ENCODE measurements at places on chromosomes 5 and 9. TPM values are rescaled to one million over a fixed set of nuclear protein-coding genes. Genes with fewer than 3 reads are reported as not detected.

DNA sequence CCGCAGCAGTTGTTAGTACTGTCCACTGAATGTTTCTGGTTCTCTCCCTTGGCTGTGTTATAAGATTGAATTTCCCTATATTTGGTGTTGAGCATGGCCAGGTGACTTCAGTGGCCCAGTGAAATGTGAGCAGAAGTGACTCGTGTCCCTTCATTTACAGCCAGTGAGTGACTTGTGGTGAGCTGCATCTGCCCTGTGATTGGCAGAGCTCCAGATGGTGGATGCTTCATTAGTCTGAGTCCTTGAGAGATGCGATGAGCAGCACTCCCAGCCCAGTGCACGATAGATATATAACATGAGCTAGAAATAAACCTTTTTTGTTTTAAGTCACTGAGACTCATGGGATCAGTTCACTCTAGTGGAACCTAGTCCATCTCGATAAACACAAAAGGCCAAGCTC lies 19.3 kb downstream of the PCSK5 start:
- no peak overlapping the region for H3K4me3 ChIP-seq
- no peaks in the 10 kb centered on the region for H3K36me3 ChIP-seq
- H3K27me3 ChIP-seq, result no peaks in the 10 kb centered on the region
- DNase-seq, result peak; percentile 4
- no peaks in the 10 kb centered on the region for H3K4me1 ChIP-seq
- H3K27ac ChIP-seq, result no peak overlapping the region

GRCh38 chr5:24747327-24747726 lies 102.5 kb upstream of the CDH10 start:
- no peak for DNase-seq
- no peaks in the 10 kb centered on the region for H3K27me3 ChIP-seq
- no peak overlapping the region for H3K4me3 ChIP-seq
- H3K27ac ChIP-seq, result no peak overlapping the region
- H3K4me1 ChIP-seq, result no peaks in the 10 kb centered on the region

DNA sequence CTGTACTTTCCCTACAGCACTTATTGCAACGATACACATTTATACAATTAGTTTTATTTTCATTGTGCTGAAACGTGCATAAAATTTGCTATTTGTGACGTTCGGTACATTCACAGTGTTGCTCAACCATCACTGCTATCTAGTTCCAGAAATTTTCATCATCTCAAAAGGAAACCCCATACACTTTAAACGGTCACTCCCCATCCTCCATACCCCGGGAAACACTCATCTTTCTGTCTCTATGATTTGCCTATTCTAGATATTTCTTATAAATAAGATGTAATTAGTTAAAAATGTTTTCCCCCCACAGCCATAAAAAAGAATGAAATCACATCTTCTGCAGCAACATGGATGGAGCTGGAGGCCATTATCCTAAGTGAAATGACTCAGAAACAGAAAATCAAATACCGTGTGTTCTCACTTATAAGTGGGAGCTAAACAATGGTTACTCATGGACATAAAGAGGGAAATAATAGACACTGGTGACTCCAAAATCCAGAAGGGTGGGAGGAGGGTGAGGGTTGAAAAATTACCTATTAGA lies 40.2 kb upstream of the TEX48 start:
- H3K4me3 ChIP-seq, result no peak overlapping the region
- H3K27ac ChIP-seq, result no peak overlapping the region
- H3K36me3 ChIP-seq, result no peaks in the 10 kb centered on the region
- H3K4me1 ChIP-seq, result peaks cover 16% of the 10 kb centered on the region
- H3K27me3 ChIP-seq, result no peaks in the 10 kb centered on the region

DNA sequence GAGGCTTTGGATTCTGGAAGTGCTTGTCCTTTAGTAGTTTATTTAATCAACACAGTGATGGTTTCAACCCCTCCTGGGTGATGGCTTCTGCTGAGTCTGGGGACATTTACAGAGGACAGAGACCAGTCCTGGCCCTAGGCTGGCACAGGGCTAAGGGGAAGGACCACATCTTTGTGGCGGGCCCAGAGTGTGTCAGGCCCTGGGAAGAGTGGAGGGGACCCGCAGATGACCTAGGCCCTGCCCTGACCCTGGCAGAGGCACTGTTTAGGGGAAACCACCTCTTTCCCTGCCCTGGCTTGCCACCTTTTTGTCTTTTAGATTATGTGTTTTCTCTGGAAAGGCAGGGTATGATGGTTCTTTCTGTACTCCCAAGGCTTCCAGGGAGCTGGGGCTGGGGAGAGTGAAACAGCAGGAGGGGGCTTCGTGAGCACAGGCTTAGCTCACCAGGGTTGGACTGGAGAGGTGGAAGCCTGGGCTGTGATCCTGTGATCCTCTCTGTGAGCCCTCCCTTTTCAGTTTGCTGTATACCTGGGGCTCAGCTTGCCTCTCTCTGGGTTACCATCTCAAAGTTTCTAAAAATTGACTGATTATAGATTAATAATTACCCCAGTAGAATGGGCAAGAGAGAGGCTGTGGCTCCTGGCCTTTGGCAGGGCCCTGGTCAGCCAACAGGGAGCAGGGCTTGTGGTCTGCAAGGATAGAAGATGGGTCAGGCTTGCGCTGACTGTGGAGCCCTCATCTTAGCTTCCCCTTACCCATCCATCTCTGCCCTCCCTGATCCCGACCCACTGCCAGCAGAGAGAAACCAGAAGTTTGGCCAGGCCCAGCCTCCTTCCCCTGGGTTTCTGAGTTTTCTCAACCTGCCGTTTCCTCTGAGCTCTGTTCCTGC lies 1.7 kb upstream of the SYNPO start:
- H3K27me3 ChIP-seq, result no peaks in the 10 kb centered on the region
- H3K36me3 ChIP-seq, result no peaks in the 10 kb centered on the region
- H3K4me1 ChIP-seq, result peaks cover 77% of the 10 kb centered on the region
- DNase-seq, result no peak
- peak overlapping the region; percentile 99 for H3K27ac ChIP-seq

DNA sequence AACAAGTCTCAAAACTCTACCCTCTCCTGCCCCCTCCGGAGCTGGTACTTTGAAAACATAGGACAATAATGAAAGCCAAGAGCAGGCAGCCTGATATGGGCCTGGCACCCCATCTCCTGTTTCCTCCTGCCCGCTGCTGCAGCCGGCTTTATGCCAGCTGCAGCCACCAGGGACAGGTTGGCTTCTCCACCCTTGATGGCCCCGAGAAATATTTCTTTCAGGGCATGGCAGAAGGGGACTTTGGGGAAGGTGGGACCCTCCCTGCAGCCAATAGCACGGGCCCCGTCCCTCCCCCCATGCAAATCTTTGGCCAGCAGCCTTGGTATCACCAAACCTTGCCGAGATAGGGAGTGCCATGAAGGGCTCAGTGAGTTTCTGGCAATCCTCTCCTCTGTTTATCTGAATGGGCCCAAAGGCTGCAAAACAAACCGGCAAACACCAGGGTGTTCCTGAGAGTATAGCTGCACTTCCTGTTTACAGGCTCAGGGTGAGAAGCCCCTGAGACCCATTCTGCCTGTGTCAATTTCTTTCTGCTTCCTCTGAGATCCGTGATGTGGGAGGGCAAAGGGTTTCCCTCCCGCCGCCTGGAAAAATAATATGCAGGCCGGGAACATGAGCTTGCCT lies 73.4 kb upstream of the BOD1 start:
- H3K36me3 ChIP-seq, result no peaks in the 10 kb centered on the region
- no peaks in the 10 kb centered on the region for H3K27me3 ChIP-seq
- DNase-seq, result no peak
- no peak overlapping the region for H3K27ac ChIP-seq
- H3K4me1 ChIP-seq, result no peaks in the 10 kb centered on the region

DNA sequence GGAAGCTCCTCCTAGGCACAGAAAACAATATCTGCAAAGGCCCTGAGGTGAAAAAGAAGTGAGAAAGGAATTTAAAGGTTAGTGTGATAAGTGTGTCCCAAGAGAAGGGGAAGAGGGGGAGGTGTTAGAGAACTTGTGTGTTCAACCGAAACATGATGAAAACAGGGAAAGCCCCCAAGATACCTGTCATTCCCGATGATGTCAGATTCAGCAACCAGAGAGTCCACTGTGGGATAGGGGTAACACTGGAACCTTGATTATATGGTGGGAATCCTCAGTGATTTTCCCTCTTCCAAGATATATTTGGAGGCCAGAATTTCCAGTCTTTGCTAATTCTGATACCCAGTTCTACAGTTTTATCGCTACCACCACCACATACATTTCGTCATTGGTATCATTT lies 15.5 kb upstream of the BNC2 start:
- H3K36me3 ChIP-seq, result no peaks in the 10 kb centered on the region
- H3K27ac ChIP-seq, result no peak overlapping the region
- H3K4me1 ChIP-seq, result no peaks in the 10 kb centered on the region

DNA sequence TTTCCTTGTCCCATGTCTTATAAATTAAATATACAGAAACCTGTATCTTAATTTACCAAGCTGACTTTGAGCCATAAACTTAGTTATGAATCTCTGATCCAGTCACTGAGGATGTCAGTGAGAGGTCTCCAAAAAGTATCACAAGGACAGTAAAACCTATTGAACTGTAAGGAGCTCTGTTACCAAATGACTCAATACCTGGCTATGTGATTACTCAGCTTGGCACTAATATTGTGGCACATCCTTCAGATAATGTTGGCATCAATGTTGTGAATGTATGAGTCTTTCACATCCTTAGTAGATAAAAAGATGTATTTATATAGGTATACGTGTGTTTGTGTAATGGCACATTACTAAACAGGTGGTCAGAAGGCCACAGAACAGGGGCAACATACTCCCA lies 18.0 kb upstream of the CAPSL start:
- no peaks in the 10 kb centered on the region for H3K4me1 ChIP-seq
- no peaks in the 10 kb centered on the region for H3K27me3 ChIP-seq
- no peak for DNase-seq
- H3K27ac ChIP-seq, result no peak overlapping the region

GRCh38 chr9:119053070-119053469 lies 316.2 kb downstream of the BRINP1 start:
- no peak for DNase-seq
- no peaks in the 10 kb centered on the region for H3K36me3 ChIP-seq
- H3K27ac ChIP-seq, result no peak overlapping the region
- H3K4me1 ChIP-seq, result no peaks in the 10 kb centered on the region

DNA sequence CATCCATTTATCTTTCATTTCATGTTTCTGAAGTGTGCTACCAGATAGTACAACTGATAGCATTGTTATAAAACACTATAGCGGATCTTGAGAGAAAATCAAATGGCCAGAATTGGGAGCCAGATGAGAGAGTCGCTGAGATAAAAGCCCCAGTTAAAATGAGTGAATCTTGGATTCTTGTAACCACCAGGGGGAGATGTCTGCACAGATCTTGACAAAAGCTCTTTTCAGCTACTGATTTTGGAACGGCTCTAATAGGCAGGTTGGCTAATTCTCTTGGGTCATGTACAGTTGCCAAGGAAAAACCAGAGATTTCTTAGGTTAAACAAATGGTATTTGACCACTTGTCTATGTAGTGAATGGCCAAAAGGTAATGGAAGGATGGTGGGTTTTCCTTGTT lies 21.7 kb downstream of the F2RL2 start:
- H3K27ac ChIP-seq, result no peak overlapping the region
- peak; percentile 46 for DNase-seq
- no peaks in the 10 kb centered on the region for H3K36me3 ChIP-seq
- no peak overlapping the region for H3K4me3 ChIP-seq
- no peaks in the 10 kb centered on the region for H3K27me3 ChIP-seq

DNA sequence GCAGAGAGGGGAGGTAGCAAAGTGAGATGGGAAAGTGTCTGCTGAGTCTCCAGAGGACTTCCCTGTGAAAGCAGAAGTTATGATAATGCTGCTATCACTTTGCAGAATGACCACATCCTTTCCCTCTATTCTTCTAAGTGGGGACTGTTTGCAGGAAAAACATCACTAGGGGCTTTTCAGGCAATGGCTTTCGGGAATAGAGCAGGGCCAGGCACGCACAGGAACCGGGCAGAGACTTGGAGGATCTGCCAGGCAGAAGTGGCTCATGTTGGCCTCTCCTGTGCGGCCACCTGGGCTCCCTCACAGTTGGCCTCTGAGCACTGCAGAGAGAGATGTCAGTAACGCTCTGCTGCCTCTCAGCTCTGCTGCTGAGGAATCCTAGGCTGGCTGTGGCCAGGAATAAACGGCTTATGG lies 214.7 kb downstream of the MAST4 start:
- H3K27me3 ChIP-seq, result no peaks in the 10 kb centered on the region
- DNase-seq, result no peak
- H3K36me3 ChIP-seq, result no peaks in the 10 kb centered on the region
- no peak overlapping the region for H3K27ac ChIP-seq

GRCh38 chr5:159101685-159102084 lies 2.0 kb upstream of the EBF1 start:
- H3K27ac ChIP-seq, result no peak overlapping the region
- H3K4me3 ChIP-seq, result no peak overlapping the region
- no peaks in the 10 kb centered on the region for H3K36me3 ChIP-seq

The ZNF608 gene
- total RNA-seq, result 57.3 TPM

The ITK gene
- 0.48 TPM for total RNA-seq

The EQTN gene
- not detected for total RNA-seq

The TSLP gene
- 0.43 TPM for total RNA-seq

The SOWAHA gene
- 0.10 TPM for total RNA-seq

The UBTD2 gene
- total RNA-seq, result 34.2 TPM

The LMX1B gene
- total RNA-seq, result 0.45 TPM
